ENCODE measurements at places on chromosomes 4 and X.

DNA sequence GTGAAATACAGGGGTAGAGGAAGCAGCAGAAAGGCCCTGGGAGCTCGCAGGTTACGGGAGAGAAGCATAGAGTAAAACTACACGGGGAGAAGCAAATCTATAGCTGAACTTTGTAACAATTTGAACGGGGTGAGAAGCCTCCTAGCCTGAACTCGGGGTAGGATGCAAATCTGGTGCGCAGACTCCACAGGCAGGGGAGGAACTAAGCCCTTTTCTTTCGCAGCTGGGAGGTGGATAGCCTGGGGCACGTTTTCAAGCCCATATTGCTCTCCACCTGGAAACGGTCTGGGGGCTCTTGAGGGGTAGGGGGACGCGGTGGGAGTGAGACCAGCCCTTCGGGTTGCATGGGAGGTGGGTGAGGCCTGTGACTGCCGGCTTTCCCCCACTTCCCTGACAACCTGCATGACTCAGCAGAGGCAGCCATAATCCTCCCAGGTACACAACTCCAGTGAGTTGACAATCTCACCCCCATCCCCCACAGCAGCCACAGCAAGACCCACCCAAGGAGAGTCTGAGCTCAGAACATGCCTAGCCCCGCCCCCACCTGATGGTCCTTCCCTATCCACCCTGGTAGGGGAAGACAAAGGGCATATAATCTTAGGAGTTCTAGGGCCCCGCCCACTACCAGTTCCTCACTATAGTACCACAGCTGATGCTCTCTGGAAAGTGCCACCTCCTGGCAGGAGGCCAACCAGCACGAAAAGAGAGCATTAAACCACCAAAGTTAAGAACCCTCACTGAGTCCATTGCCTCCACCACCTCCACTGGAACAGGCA, 29.9 kb downstream of the SOWAHB start:
- DNase-seq = no peak

DNA sequence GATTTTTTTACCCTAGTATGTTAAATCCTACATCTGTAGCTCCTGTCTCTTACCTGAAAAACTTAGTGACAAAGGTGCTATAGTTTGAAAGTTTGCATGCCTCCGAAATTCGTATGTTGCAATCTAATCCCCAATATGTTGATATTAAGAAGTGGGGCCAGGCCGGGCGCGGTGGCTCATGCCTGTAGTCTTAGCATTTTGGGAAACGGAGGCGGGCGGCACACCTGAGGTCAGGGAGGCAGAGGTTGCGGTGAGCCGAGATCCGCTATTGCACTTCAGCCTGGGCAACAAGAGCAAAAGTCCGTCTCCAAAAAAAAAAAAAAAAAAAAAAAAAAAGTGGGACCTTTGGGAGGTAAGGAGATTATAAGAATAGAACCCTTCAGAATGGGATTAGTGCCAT, 471.3 kb upstream of the TECRL start:
- no peak for DNase-seq

GRCh38 chrX:140087875-140088274, 122.6 kb upstream of the CXorf66 start:
- no peak for DNase-seq

DNA sequence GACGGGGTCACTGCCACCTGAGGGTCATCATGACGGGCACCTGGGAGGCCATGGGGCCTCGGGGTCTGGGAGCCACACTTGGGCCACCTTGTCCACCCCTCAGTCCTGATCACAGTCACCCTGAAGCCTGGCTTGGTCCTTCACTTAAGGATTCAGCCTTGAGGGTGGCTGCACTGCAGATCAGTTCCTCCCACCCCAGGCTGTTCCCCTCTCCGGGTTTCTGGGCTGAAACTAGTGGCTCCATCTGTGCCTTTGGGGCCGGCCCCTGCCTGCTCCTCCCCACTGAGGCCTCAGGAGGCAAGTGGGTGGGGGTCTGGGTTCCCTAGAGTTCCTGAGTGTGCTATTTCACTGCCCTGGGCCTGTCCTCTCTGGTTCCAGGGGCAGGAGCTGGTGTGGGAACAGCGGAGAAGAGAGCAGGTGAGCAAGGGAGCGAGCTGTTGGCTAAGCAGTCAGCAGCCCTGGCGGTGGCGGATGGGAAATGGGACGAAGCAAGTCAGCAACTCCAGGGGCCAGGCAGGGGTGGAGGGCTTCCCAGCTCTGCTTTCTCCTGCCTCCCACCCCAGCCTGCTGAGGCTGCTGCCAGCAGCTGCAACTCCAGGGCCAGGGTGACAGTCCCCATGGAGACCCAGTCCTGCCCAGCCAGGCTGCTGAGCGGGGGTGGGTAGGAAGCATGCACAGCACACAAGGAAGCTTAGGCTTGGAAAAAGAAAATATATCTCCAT, 81.2 kb downstream of the TMEM144 start:
- no peak for DNase-seq

DNA sequence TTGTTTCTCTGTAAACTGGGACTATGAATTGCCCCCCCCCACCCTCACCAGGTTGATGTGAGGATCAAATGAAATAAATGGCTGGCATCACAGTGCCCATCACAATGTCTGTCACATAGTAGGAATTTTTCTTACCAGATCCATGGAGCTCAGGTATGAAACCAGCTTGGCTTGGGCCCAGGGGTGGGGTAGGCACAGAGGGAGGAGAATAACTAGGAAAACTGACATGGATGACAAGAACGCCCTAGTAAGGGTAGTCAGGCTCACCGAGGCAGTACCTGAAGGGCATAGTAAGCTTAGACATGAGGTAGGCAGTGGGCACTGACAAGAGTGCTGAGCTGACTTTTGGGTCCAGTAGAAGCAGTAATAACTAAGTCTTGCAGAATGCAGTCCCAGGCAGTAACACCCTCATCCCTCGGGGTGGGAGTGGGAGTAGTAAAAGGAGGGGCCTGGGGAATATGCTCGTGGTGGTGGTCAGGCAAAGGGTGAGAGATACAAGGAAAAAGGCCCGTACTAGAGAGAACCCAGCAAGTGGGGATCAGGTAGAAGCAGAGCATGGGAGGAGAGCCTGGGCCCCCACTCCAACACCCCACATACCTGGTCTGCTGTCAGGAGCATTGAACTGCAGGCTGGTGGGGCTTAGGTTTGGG, 155.9 kb upstream of the PJA1 start:
- no peak for DNase-seq

DNA sequence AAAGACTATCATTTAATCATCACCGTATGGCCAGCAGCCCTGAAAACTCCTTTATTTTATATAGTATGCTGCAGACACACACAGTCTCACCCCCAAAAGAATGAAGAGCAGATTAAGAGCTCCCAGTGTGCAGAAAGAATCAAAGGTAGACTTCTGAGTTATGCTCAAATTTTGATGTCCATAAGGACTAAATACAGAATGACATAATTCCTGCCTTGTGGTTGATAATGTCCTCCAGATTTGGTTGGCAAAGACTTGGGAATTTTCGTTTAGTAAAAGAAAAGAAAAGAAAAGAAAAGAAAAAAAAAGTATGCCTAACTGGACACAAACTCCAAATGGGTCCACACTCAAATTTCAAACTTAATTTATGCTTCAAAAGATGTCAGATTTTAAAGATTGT, 118.1 kb upstream of the PLAC1 start:
- DNase-seq = no peak

GRCh38 chr4:5882947-5883346, 9.9 kb downstream of the CRMP1 start:
- no peak for DNase-seq

DNA sequence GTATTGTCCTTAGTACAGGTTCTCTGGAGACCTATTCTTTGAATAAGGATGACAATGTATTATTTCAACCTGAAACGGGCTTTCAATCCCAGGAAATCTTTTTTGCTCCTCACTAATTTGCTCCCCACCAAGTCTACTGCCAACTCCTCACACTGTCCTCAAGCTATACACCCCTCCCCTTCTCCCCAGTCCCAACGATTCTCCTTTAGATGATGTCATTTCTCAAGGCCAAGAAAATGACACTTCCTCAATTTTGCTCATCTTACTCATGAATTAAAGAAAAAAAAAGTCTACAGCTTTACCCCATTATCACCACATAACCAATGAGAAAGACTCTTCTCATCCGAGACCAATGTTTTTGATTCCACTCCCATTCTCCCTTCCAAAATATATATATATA, 20.6 kb downstream of the AP1S2 start:
- no peak for DNase-seq
